ENCODE measurements at places on chromosomes 6 and 20. TPM values are rescaled to one million over a fixed set of nuclear protein-coding genes. Genes with fewer than 3 reads are reported as not detected.
A peak's percentile ranks its signal among the peaks of the same experiment; 100 is the strongest.

GRCh38 chr6:33967966-33968724 is 164.3 kb upstream of the MLN start:
- no peak for DNase-seq

GRCh38 chr6:139161169-139161568 is 26.3 kb downstream of the HECA start:
- DNase-seq: peak; percentile 76

- DNase-seq: no peak
These were observed 72.3 kb downstream of the SNX5 start for GRCh38 chr20:17896193-17896723.

GRCh38 chr20:36541227-36541767 is at the start of gene MYL9:
MYL9 (plus strand) TSS chr20:36541519; CDS start chr20:36544885, 3,366 bp downstream.
- no peak for DNase-seq

DNA sequence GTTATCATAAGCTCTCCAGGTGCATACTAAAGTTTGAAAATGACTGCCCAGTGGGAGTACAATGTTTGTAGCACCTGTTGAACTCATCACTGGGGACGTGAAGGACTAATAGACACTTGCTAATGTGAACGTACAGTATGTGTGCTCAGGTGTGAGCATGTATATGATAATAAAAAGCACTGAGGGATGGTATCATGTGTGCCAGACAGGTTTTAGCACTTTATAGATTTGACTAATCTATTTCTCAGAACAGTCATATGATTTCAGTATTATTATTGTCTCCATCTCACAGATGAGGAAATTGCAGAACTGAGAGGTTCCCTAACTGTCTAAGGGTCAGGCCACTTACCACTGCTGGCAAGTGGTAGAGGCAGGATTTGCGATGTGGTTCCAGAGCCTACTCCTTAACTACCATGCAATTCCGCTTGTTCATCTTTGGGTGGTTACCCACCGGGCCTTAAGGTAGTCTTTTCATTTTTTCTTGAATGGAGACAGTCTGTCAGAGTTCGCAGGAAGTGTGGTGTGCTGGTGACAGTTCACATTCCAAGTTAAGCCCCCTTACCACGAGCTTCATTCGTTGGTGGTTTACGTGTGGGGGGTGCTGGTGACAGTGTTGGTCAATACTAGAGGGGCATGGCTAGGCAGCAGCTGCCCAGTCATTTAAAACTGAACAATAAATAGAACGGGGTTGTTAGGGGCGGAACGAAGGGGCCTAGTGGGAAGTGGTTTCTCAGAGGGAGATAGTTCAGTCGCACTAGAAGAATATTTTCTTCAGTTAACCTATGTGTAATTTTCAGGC is 46.8 kb downstream of the RREB1 start:
- DNase-seq: peak; percentile 36

DNA sequence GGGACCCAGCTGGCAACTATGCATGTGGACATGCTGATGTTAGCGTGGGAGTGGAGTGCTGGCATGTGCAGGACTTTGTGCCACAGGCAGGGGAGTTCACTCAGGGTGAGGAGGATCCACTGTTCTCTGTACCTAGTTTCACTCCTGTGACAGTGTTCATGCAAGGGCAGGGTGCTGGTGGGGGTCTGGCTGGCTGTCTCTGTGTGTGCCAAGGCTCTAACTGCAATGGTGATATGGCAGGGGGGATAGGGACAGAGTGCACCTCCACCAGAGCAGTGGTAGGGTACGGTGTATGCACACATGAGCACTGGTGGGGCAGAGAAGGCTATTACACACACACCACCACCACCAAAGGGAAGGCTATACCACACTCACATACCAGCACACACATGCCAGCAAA is 210.2 kb upstream of the DEFB112 start:
- DNase-seq: no peak

- DNase-seq: no peak
These were observed 390.2 kb downstream of the UTRN start for GRCh38 chr6:144675231-144675861.

DNA sequence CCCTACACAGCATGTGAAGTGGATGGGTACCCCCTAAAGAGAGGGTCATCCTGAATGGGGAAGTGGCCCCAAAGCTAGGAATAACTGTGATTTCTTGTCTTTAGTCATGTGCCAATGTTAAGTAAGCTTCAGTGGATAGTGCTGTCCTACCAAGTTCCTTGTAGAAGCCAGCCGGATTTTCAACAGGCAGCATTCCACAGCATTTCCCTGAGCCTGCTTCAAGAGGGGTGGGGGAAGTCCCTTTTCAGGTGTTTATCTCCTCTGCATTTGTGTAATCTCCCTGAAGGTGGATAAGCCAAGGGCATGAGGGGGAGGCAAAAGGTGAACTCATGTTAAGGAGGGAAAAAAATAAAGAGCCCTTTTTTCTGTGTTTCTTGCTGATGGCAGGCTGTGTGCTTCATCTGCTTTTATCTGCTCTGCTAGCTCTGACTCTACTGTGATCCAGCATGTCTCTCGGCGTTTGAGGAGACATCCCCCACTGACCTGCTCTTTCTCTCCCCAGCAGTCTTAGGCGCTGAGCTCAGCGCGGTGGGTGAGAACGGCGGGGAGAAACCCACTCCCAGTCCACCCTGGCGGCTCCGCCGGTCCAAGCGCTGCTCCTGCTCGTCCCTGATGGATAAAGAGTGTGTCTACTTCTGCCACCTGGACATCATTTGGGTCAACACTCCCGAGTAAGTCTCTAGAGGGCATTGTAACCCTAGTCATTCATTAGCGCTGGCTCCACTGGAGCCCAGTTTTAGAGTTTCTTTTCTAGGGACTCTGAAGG is 1.9 kb downstream of the EDN1 start:
- DNase-seq: no peak

DNA sequence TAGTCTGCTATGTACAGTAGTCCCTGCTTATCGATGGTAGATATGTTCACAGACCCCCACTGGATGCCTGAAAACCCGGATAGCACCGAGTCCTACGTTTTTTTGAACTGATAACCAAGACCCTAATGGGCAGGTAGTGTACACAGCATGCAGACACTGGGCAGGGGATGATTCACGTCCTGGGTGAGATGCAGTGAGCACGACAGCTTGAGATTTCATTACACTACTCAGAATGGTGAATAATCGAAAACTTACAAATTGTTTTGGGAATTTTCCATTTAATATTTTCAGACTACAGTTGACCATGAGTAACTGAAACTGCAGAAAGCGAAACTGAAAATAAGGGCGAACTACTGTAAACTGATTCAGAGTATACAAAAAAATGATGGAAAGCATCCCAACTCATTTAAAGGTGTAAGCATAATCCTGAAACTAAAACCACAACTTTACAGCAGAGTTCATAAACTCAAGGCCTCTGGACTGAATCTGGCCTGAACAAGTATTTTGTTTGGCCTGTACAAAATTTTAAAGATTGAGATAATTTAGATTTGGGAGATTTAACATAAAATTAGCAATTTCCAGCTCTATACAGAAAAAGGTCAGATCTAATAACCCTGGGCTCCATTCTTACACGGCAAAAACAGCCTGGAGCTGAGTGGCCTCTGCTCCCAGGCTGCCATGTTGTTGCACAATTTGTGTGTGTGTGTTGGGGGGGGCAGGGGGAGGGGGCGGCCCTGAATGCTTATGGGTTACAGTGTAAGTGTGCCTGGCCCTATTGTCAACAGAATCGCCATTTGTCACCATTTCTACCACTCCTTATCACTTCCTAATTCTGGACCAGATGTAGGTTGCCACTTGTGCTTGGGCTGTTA is 34.9 kb downstream of the RNF24 start:
- no peak for DNase-seq

GRCh38 chr20:2463616-2464365 is 6.8 kb downstream of the SNRPB start:
- no peak for DNase-seq

- no peak for DNase-seq
These were observed 124.1 kb upstream of the NEDD9 start for GRCh38 chr6:11356404-11357155.

DNA sequence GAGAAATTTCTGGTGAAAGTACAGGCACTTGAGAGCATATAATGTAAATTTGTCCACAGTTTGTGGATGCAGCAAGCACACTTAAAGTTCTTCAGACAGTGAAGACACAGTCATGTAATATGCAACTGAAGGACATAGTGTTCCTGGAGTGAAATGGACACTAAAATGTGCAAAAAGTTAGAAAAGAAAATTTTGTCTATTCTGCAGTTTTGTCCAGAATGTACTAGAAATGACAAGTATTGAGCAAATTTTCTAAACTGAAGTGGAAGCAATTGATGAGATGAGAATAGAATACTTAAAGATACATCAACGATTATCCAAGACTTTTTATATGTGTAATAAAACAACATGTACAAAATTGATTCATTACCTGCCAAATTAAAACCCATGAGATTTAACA is 647.0 kb upstream of the IMPG1 start:
- no peak for DNase-seq

GRCh38 chr20:56504373-56505005 is 20.1 kb upstream of the FAM209A start:
- DNase-seq: no peak

GRCh38 chr6:162373192-162373591 is 354.4 kb downstream of the PRKN start:
- no peak for DNase-seq

DNA sequence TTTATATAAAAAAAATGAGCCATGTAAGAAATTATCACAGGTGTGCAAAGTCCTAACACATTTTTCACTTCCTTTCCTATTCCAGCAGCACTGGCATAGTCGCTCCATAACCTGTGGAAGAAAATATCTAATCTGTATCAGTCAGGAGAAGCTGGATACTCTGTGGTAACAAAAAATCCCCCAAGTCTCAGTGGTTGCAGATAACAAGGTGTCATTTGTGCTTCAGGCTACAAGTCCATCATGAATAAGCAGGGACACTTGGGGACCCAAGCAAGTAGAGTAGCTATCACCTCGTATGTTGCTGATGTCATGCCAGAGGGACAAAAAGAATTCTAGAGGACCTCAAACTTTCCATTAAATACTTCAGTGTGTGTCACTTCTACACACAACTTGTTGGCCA is 30.3 kb upstream of the SERPINB1 start:
- no peak for DNase-seq

GRCh38 chr6:73123632-73124329 is 101.5 kb downstream of the KHDC1L start:
- no peak for DNase-seq

GRCh38 chr6:76275746-76276145 is 203.3 kb upstream of the IMPG1 start:
- DNase-seq: no peak

DNA sequence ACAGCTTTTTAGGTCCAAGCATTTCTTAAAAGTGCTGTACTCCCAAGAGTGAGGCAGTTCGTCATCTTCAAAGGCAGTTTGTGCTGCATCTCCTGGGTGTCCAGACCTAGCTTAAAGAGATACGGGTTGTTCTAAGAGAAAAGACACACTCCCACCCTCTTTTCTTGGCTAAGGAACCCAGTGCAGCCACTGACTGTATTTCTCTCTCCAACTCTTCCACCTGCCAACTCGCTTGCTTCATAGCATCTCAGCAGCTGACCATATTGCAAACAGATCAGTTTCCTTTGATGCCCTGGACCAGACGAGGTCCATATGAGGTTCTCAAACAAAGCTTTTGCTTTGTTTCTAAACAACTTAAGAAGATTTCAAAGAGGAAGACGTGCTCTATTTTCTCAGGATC is 101.1 kb downstream of the ISM1 start:
- DNase-seq: no peak

- DNase-seq: no peak
These were observed 62.0 kb downstream of the OR2J2 start for GRCh38 chr6:29232725-29233124.

DNA sequence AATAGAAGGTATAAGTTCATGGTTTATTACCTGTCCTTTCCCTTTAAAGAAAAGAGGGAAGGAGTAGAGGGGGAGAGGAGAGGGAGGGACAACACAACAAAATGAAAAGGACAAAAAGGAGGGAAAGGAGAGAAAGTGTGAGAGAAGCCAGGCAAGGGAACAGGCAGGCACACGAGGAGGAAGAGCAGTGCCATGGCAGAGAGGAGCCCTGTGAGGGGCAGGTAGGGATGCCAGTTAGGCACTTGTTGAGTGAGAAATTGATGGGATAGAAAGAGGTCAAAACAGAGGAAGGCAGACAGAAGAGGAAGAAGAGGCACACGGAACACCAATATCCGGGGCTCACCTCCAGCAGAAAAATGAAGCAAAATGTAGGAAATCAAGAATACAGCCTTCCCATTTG is 42.5 kb downstream of the TNFAIP3 start:
- DNase-seq: no peak

MAP1LC3A gene
- polyA plus RNA-seq: 11.5 TPM

PNISR gene
- polyA plus RNA-seq: 62.3 TPM

UNC93A gene
- polyA plus RNA-seq: not detected

SRSF3 gene
- 413 TPM for polyA plus RNA-seq

ZBTB46 gene
- not detected for polyA plus RNA-seq

LGSN gene
- not detected for polyA plus RNA-seq

SLC52A3 gene
- not detected for polyA plus RNA-seq

OR2W1 gene
- polyA plus RNA-seq: not detected
